ENCODE measurements at places on chromosomes 7 and 10. TPM values are rescaled to one million over a fixed set of nuclear protein-coding genes. Genes with fewer than 3 reads are reported as not detected.

Gene MRLN
- total RNA-seq, result not detected

Gene PAPOLB
- total RNA-seq, result 0.05 TPM

Gene ACHE
- total RNA-seq, result 2.1 TPM

Gene CLRN3
- not detected for total RNA-seq

Gene RADIL
- 2.5 TPM for total RNA-seq

Gene ZNF239
- 1.7 TPM for total RNA-seq

Gene HOXA7
- total RNA-seq, result not detected

DNA sequence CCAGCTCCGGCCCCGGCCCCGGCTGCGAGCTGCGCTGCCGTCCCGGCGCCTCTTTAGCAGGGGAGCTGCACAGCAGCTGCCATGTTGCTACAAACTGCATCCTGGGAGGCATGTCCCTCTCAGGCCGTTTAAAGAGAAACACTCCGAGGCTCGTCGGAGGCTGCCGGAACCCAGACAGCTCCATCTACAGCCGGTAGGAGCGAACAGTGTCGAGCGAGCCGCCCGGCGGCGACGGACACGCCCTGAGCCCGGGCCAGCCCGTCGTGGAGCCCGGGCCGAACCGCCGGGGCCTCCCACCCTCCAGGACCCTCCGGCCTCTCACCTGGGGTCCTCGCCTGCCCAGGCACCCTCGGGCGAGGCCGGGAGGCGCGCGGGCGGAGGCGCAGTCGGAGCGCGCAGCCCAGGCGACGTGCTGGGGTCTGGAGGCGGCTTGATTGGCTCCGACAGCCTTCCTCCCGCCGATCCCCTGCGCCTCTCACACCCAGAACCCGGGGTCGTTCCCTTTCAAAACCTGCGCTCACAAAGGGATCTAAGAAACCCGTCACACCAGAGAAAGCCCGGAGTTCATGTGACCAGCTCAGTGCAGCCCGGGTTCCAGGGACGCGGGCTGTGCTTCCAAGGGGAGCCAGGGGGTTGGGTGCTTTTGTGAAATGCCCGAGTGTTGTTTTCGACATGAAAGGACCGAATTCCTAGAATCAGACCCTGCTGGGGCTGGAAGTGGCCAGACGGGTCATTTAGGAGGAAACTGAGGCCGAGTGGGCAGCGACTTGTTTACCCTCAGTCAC is at the start of gene ZNF777:
Gene ZNF777, minus strand, starts transcription at position 570 of the 785 bp plus-strand sequence. CDS start 5,040 bp downstream, outside the sequence.
- DNase-seq, result peak; percentile 92

- DNase-seq, result no peak
These were observed 42.0 kb upstream of the RHOBTB1 start for GRCh38 chr10:60985951-60986350.

DNA sequence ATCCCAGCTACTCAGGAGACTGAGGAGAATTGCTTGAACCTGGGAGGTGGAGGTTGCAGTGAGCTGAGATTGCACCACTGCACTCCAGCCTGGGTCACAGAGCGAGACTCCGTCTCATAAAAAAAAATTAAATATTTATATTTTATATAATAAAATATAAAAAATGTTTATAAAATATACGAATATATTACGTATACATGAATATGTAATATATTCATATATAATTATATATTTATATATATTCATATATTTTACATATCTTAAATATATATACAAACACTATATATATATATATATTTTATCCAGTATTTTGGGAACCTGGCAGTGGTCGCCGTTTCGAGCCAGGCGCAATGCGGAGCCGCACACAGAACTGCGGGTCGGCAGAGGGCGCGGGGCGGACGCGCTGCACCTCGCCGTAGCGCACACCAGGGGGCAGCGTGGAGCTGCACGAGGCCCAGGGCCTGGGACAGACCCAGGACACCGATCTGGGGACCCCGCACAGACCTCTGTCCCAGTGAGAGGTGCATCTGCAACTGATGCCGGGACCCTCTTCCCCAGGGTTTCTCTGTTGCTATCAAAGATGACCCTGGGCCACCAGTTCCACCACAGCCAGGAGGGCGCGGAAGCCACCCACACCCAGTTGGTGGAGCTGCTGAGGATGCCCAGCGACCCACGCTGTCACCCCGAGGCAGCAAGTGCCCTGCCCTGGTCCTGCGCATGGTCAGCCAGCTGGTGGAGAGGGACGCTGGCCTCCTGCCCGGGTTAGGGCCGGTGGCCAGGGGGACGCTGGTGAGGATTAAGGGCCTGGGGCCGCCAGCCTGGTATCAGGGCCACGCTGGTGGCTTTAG is 22.7 kb downstream of the AP5Z1 start:
- DNase-seq, result no peak

DNA sequence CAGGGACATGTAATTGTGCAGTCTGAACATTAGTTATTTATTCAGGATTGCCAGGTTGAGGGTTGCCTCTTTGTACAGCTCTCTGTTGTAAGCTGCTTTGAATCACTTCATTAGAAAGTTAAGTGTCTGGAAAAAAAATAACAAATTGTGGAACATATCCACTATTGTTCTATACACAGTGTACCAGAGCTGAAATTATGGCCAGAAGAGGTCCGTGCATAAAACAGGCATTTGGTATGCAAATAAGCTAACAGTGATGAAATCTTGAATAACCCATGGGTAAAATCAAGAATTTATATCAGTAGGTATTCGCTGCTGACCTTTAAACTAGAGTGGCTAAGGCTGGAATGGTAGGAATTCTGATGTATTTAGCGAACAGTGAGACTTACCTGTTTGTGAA is 152.1 kb downstream of the LHFPL3 start:
- DNase-seq, result no peak

DNA sequence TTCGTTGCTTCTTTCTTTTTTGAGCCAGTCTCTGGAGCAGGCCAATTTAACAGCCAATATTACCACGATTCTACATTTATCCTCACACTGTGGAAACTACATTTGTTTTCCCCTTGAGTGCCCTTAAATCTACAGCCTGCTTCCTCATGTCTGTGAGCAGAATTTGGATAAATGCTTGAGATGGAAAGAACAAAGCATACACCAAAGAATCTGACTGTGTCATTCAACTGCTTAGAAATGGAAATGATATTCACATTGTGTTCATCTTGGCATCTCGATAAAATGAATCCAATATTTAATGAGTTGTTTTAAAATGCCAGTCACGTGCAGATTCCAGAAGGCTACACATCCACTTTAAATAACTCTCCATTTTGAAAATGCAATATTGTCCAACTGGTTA is 41.0 kb upstream of the GSDME start:
- no peak for DNase-seq

- no peak for DNase-seq
These were observed 337.6 kb downstream of the FRMD4A start for GRCh38 chr10:13993169-13993568.

DNA sequence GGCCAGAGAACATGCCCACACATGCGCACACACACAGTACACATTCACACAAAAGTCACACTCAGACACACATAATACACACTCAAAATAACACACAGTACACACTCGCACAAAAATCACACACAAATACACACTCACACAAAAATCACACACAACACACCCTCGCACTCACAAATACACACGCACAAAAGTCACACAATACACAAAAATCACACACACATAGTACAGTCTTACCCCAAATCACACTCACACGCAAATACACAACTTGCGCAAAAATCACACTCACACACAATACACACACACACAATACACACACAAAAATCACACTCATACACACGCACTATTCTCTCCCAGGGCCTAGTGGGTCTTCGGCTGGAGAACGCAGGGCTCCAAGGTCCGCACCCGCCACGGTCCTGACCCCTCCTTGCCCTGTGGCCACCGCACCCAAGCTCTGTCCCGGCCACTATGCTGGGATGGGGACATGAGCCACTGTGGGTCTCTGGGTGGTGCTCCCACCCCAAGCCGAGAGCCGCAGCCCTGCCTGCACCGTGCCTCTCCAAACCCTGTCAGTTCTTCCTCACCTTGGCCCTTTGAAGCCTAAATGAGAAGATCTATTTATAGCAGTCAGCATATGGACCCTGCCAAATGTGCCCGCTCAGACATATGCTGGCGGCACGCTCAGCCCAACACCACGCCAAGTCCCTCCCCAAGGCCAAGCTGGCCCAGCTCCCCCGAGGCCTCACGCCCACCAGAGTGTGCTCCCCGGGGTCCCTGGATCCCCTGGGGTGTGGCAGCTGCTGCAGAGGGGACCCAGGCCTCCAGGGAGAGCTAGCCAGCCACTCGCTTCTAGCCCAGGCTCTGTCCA is 55.9 kb downstream of the ELFN1 start:
- no peak for DNase-seq

DNA sequence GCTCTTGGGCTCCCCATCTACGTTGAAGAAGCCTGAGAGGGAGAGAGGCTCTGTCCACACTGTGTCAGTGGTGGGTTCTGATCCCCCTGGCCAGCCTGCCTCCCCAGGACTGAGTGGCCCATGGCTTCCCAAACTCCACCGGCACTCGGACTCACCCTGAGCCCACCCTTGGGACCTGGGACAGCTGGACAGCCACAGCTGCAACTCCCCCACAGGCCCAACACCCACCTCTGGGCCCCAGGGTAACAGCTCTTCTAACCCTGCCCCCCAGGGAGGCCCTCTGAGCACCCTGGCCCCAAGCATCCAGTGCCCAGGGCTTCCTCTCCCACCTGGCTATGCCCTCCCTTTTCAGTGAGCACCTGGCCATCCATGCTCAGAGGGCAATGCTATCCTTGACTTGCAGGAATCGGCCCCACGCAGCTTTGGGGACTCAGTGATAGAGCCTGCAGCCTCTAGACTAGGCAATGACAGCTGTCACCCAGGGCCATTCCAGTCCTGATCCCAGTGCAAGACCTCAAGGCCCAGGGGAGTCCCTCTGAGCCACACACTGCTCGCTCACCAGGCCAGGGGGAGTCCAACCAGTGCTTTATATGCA is 17.9 kb downstream of the OGDHL start:
- DNase-seq, result no peak

- DNase-seq, result no peak
These were observed 34.1 kb downstream of the MTERF1 start for GRCh38 chr7:91846436-91846835.

GRCh38 chr10:75649466-75649865 is 218.0 kb downstream of the LRMDA start:
- DNase-seq, result no peak

GRCh38 chr7:90224195-90224594 is 12.7 kb downstream of the STEAP2 start:
- no peak for DNase-seq

DNA sequence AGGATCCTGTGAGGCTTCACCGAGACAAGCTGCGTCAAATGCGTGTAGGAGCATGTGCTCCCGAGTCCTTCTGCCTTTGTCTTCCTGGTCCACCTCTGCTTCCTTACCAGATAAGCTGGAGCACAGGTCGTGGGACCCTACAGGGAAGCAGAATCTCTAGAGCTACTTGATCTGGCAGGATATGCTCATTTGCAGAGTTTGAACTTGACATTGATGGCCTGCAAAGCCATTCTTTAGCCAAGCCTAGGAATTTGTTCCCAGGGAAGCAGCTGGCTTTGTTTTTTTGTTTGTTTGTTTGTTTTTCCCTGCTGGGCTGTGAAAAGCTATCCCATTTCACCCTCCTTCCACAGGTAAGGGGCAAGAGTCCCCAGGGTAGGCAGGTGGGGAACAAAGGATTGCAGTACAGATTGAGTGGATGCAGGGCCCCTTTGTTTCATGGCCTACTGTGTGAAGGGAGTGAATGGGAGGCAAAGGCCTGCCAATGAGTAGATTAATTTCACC is 200.0 kb upstream of the BMPER start:
- no peak for DNase-seq

DNA sequence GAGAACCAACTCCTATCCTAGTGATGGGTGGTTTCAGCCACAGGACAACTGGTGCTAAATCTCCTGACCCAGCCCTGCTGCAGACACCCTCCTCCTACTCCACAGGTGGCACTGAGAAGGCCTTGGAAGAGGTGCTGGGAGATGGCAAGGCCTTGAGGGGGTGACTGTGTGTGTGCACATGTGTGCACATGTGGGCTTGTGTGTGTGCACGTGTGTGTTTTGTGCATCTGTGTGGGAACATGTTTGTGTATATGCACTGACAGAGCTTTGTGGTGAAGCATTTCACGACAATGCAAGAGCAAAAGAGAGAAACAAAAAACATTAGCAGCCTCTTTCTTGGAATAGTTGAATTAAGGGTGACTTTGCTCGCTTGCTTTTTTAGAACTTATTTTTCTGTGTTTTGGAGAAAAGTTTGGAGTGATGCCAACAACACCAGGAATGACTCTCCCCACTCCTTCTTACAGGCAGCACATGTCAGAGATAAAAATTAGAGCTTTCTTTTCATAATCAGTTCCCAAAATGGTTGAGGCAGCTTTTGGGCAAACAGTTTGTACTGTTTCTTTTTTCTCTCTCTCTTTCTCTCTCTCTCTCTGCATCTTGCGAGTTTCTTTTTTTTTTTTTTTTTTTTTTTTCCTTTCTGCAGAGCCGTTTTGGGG is 69.5 kb downstream of the SEC61G start:
- no peak for DNase-seq

DNA sequence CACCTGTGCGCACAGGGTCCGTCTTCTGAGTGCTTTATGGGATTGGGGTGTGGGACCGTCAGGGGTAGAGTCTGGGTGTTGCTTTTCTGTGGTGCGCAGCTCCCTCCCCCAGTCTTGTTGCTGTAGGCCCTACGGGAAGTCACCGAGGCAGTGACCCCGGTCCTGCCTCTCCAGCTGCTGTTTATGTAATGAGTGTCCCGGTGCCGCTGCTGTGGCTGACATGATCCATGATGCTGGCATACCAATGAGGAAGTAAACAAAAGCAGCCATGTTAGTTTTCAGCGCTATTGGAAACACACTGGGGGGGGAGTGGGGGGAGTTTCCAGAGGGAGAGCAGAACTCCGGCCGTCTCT is 1.1 kb downstream of the TRIM8 start:
- peak; percentile 88 for DNase-seq

DNA sequence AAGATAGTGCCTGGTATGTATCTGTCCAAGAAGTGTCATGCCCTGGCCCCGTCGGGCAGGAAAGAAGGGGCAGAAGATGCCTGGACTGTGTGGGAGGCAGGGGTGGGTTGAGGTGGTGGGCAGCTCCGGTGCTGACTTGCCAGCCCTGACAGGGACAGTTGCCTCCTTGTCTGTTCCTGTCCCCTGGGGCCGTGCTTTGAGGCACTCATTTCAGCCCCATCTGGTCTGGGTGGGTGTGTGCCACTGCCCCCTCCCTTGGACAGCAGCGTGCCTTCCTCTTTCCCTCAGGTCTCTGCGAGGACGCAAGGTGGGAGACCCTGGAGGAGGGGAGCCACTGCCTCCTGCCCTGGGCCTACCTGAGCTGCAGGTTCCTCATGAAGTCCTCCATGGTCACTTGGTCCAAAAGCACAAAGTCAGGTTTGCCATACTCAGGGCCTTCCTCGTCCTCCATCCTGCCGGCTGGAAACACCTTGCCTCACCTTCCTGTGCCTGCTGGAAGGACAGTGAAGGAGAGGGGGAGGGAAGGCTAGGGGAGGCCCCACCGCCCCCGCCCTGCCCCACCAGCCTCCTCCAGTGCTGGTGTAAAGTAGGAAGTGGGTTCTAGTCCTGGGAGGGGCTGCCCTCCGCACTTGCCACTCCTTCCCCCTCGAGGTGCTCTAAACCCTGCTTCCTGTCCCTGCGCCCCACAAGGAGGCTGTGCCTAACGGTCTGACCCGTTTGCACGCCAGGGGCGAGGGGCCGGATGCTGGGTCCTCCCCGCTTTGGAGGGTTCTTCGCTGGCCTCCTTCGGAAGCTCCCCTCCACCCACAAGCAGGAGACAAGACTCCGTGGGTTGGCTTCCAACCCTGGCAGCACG is at the start of gene MYO1G:
Gene MYO1G, minus strand, starts transcription at position 505 of the 856 bp plus-strand sequence. Its CDS starts 54 bp downstream, at position 451.
- DNase-seq, result peak; percentile 83

GRCh38 chr7:76011442-76011861 is 17.1 kb upstream of the TMEM120A start:
- DNase-seq, result no peak

- DNase-seq, result no peak
These were observed 600.1 kb upstream of the AUTS2 start for GRCh38 chr7:68998136-68998535.

Data from cardiac septum (tissue), 1 donor.